ENCODE measurements at places on chromosomes 13 and 19.

- DNase-seq, result no peak
These were observed 212.5 kb upstream of the ZNF536 start for GRCh38 chr19:30159636-30160035.

DNA sequence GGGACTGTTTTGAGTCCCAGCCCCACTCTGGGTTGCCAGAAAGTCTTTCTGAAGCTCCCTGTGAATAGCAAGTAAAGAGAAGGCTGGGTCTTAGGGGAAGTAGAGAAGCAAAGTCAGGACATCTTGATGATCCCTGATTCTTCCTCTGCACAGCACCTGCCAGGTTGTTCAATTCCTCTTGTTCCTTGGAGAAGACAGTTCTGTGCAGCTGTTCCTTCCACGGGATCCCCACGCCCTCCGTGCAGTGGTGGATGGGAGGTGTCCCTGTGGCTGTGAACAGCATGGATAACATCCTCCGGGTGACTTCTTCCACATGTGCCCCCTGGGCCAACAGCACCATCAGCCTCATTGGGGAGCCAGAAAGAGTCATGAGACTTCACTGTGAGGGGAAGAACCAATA, 29.1 kb upstream of the IGLON5 start:
- no peak for DNase-seq

DNA sequence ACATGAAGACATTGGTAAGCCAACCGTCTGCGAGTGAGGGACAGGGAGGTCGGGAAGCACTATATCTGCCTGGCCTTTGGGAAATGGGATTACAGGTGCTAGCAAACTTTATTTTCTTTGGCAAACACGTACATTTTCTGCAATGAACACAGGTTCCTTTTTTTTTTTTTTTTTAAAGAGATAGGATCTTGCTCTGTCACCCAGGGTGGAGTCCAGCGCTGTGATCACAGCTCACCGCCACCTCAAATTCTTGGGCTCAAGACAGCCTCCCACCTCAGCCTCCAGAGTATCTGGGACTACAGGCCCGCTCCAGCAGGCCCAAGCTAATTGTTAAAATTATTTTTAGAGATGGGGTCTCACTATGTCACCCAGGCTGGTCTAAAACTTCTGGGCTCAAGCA, 24.2 kb downstream of the ELAVL1 start:
- DNase-seq, result no peak

DNA sequence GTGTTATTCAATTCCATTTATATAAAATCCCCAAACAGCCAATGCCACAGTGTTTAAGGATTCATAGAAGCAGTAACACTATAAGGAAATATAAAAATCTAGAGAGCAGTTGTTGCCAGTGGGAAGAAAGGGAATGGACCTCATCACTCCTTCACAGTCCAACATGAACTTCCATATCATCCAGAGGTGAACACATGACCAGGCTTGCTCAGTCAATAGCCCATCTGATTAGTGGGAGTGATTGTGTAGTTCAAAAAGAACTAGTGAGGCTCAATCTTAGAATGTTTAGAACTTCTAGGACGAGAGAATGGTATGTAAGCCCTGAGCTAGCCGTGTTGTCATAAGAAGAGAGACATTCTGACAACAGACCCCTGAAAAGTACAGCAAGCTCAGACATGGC, 314.1 kb downstream of the LIG4 start:
- DNase-seq, result no peak

- no peak for DNase-seq
These were observed 512.2 kb downstream of the DCT start for GRCh38 chr13:93967286-93967685.

DNA sequence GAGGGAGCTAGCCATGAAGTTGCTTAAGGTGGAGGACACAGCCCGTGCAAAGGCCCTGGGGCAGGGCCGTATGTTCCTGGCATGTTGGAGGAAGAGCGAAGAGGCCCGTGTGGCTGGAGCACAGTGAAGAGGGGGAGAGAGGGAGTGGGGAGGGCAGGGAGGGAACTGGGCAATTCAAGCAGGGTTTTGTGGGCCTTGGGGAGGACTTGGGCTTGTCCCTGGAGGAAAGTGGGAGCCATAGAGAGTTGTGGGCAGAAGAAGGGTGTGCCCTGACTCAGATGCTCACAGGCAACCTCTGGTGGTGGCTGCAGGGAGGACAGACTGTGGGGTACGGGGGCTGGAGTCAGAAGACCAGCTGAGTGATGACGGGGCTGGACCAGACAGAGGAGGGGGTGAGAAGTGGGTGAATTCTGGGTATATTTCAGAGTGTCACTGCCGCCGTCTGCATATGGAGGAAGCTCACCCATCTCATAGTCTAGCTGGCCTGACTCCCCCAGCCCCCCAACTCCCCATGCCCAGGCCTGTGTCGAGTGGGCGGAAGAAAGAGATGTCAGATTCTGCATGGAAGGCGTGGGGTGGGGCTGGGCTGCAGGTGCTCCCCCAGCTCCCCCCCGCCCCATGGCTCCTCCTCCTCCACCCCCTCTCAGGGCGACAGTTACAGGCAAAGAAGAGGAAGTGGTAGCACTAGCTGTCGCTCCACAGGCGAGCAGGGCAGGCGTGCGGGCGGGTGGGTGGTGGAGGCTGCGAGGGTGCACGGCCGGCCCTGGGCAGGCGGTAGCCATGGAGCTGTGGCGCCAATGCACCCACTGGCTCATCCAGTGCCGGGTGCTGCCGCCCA, at the start of gene VAV1:
Gene VAV1 (plus strand): TSS at position 681 of the 838 bp plus-strand sequence. CDS start 100 bp downstream, at position 781.
- DNase-seq, result peak; percentile 13

DNA sequence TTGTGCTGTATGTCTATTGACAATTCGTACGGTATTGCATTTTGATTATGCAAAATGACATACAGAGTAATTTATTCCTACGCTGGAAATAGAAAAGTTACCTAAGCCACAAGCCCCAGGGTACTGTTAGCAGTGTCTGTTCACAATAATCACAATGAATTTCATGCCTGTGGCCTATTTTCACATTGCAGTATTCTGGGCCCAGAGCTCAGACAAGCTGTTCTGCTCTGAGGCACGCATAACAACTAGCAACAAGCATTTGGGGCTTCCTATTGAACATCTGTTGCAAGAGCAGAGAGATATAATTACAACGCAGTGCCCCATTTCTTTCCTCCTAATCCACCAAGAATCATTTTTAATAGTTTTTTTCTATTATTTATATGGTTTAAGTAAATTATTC, 158.9 kb upstream of the SGCG start:
- DNase-seq, result no peak

DNA sequence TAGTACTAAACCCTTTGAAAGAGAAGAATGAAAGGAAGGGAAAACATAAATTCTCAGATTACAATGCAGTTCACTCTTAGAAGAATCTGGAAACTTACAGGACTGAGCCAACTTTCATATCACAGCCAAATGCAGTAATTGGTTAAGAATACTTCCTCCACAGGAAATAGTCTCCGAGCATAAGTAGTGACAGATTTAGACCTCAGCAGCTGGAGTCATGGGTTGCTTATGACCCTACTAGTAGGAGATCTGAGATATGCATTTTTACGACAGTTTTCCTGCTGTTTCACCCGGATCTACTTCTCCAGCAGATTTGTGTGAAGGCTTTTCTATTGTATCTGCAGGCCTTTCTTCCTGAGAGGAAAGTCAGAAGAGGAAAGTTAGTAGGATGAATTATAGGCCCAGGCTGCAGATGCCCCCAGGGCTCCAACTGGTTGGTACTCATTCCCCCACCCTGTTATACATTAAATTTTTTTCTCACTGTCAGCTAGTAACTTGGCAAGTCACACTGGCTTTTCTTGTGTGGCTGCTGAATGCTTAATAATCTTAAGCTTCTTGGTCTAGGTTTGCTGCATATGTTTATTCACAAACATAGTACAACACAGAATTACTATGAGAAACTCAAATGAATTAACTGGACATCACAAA, 1241.5 kb upstream of the MIR17HG start:
- no peak for DNase-seq

- no peak for DNase-seq
These were observed 21.8 kb downstream of the DHRS12 start for GRCh38 chr13:51782026-51782710.

- DNase-seq, result no peak
These were observed 15.7 kb downstream of the FAM124A start for GRCh38 chr13:51237887-51238286.

- DNase-seq, result peak; percentile 30
These were observed 1.7 kb downstream of the ELL start for GRCh38 chr19:18519962-18520847.

GRCh38 chr13:51047434-51048165, 63.5 kb downstream of the C13orf42 start:
- DNase-seq, result no peak

DNA sequence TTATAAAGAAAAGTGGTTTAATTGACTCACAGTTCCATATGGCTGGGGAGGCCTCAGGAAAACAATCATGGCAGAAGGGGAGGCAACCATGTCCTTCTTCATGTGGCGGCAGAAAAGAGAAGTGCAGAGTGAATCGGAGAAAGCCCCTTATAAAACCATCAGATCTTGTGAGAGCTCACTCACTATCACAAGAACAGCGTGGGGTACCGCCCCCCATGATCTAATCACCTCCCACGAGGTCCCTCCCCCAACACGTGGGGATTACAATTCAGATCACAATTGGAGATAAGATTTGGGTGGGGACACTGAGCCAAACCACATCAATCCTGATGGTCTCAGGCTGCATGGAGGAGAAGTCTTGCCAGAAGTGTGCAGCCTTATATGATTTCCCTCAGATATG, 26.0 kb downstream of the TM9SF2 start:
- no peak for DNase-seq

DNA sequence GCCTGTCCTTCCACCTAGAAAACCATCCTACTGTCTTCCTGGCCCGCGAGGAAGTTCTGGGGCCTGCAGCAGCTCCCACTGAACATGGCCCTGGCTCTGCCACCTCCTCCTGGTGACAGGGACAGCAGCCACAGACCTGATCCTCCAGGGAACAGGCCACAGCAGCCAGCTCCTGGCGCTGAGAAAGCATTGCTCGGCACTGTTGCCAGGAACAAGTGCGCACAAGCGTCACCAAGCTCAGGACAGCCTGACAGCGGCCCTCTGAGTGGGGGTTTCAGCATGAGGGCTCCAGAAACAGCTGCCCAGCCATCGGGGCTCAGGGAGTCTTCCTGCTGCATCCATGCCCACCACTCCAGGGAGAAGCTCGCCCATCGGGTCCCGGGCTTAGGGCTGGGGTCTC, 21.9 kb downstream of the AP3D1 start:
- no peak for DNase-seq

- no peak for DNase-seq
These were observed 70.3 kb downstream of the ALOX5AP start for GRCh38 chr13:30805603-30806011.

GRCh38 chr13:81781471-81781870, 1440.5 kb upstream of the SPRY2 start:
- no peak for DNase-seq

GRCh38 chr19:38411041-38411712, 8.3 kb downstream of the FAM98C start:
- no peak for DNase-seq

GRCh38 chr19:43812259-43812658, 10.0 kb upstream of the LYPD5 start:
- no peak for DNase-seq

DNA sequence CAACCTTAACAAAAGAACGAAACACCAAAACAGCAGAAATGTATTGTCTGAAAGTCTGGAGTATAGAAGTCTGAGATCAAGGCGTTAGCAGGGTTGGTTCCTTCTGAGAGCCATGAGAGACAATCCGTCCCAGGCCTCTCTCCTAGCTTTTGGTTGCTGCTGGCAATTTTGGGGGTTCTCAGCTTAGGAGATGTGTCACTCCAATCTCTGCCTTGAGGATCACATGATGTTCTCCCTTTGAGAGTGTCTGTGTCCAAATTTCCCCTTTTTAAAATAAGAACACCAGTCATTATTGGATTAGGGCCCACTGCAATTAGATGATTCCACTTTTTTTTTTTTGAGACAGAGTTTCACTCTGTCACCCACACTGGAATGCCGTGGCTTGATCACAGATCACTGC, 10.1 kb downstream of the KCNN1 start:
- no peak for DNase-seq

GRCh38 chr19:21505459-21506451, at the start of gene ZNF429:
TSS of gene ZNF429 (plus strand) at chr19:21505602. CDS start at chr19:21505772, 170 bp downstream.
- DNase-seq, result peak; percentile 90

DNA sequence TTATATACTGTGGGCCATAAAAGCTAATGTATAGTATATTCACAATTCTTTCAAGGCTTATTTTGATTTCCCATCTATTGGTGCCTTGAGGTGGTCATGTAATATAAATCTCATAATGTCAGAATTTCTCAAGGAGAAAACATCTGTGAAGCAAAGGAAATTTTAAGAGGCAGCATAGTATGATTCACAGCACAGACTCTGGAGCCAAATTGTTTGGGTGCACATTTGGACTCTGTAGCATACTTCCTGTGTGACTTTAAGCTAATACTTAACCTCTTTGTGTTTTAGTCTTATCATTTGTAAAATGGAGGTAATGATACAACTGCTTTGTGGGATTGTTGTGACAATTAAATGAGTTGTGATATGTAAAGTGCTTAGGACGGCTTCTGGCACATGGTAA, 67.6 kb downstream of the PIBF1 start:
- no peak for DNase-seq

DNA sequence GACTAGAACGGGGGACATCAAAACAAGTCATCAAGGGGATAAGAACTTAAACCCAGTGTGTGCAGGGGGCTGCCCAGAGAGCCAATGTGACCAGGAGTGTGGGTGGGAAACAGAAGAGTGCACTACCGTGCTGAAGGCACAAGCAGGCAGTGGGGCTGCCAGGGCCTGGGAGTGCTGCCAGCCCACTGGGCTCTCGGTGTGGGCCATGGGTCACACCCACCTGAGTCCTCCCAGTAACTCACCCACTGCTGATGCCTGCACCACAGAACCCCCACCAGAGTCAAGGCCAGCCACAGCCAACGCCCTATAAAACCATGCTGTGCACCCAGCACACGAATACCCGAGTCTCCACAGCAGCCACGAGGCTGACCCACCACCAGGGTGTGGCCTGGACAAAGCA, 8.5 kb downstream of the MED26 start:
- no peak for DNase-seq

- DNase-seq, result no peak
These were observed 414.1 kb downstream of the FGF9 start for GRCh38 chr13:22085001-22085400.

DNA sequence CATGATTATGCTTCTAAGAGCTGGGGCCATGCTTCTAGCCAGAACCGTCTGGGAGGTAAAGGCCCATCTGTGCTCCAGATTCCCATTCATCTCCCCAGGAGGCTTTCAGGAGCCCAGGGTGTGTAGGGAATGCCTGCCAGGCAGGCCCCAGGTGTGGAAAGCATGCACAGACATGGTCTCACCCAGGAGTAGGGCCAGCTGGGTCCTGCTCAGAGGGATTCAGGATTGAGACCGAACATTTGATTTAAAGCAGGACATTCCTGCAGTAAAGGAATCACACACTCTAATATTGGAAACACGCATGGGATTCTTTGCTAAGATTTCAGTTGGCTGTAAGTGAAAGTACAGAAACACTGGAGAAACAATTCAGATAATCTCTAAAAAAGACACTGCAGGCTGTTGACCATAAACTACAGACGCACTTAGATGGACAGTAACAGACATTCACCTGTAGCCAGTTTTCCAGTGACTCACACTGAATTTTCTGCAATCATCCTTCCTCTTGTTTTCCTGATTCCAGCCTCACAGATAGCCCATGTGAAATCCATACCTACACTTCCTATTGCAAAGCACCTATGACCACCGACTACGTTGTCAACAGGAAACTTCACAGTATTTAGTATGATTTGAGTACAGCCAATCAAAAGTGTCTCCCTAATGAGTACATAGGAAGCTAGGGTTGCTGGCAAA, 257.8 kb downstream of the TBC1D4 start:
- no peak for DNase-seq

GRCh38 chr19:45020071-45020470, 18.8 kb upstream of the CLASRP start:
- no peak for DNase-seq

Measured in NCI-H774 (cell line).